ENCODE measurements at places on chromosomes 5 and 9.

DNA sequence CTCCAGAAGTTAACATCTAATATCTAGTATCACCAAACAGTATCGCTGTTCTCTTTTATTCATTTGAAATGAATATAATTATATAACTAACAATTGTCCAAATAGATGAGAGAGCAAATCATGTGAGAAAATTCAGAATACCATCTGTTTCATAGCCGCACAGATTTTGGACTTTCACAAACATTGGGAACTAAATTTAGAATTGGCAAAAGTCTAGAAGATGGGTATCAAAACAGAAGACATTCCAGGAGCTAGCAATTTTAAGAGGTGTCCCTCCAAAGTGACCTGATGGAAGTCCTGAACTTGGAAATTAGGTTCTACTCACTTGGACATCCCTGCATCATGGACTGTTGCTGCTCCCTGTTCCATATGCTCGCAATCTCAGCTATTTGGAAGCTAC is 57.0 kb upstream of the FSD1L start:
- no peak for DNase-seq

GRCh38 chr5:132821791-132822190 is 8.7 kb downstream of the SHROOM1 start:
- no peak for DNase-seq

- no peak for DNase-seq
These were observed 76.2 kb downstream of the PTTG1 start for GRCh38 chr5:160497878-160498277.

DNA sequence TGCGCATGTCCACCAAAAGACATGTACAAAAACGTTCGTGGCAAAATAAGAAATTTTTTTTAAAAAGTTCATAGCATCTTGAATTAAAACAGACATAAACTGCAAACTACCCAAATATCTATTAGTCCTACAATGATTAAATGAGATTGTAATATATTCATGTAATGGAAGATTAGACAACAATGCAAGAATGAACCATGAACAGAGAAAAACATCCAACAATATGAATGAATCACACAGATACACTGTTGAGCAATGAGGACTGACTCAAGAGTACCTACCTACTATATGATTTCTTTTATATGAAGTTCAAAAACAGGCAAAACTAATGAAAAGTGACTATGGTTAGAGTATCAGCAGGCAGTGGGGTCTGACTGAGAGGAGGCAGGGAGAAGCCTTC is 17.9 kb upstream of the CTNNAL1 start:
- DNase-seq: no peak

DNA sequence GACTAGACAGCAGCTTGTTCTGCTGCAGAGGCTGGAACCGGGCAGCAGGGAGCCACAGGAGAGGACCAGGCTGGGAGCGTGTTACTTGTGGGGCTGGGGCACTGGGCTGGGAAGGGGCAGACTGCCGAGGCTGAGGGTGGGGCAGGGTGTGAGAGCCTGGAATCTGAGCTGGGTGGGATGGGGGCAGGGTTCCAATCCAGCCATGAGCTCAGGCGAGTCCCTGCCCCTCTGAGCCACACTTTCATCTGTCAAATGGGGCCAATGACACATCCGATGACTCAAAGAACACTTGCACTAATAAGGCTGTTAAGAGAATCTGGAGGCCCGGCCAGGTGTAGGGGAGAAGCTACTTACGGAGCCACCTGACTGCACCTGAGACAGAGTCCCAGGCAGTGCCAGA is 18.7 kb upstream of the WDR38 start:
- DNase-seq: no peak

- DNase-seq: no peak
These were observed 4.0 kb downstream of the TUT7 start for GRCh38 chr9:86350006-86350760.

DNA sequence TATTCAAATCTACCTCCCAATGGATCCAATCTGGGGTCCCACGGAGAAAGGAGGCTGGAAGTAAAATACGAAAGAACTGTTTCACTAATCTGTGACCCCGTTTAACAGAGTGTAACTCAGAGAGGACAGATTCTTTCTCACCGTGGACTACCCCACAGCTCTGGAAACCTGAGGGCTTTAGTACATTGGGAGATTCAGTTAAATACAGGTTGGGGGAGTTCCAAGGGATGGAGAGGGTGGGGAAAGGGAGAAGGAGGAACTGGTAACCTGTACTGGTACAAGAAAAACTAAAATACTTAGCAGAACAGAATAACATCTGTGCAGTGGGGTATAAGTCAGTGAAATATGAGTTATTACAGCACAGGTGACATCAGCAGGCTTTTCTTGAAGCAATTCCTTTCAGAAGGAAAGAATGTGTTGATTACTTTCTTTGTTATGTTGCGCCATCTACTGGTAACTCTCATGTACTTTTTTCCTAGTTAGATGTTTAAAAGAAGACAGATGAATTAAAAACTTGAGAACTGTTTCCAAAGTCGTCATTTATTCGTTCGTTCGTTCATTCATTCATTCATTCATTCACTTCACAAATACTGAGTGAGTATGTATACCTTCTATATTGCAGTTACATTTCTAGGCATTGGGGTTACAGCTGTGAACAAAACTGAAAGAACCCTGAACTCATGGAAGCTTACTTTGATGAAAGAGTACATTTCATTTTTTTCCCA is 30.0 kb upstream of the STOM start:
- no peak for DNase-seq

DNA sequence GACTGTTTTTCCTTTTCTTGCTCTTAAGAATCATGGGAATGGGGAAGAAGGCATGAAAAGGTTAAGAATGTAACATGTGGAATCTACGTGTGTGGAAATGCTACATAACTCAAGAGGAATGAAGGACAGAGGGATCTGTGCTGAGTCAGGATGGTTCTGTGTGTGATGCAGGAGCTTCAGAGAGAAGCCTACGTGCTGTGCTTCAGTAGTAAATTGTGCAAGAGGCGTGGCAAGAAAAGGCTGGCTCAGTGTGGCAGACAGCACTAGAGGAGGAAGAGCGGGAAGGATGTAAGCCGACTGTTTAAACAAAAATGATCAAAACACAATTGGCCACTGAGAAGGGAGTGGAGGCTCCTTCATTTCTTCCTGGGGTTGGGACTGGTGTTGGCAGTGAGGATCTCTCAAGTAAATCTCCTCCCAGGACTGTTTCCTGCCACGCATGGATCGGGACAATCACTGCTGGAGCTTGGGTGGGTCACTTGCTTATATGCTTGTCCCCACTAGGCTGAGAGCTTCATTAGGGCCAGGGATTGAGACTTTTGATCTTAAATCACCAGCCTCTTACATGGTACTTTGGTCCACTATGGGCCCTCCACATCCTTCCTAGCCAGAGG is 59.4 kb upstream of the BASP1 start:
- DNase-seq: no peak

- no peak for DNase-seq
These were observed 150.9 kb downstream of the FGF18 start for GRCh38 chr5:171570244-171570825.

GRCh38 chr5:175544108-175544511 is 65.8 kb downstream of the SFXN1 start:
- DNase-seq: no peak

DNA sequence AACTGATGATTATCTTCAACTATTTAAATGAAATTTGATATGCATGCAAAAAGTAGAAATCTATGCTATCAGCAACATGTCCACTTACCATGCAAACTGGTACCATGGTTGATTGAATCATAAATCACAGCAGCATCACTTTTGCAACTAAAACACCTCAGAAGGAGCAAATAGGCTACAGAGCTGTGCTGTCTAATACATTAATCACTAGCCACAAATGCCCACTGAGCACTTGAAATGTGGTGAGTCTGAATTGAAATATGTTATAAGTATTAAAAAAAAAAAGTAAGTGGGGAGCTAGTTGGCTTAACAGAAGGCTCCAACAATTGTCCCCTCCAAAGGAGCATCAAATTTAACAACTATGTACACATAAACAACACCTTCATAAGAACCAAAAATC is 112.5 kb downstream of the FAM114A2 start:
- DNase-seq: no peak

Measured in activated CD4-positive, alpha-beta T cell treated with anti-CD3 and anti-CD28 coated beads for 24 hours (primary cell).